Activated CD8-positive, alpha-beta memory T cell treated with anti-CD3 and anti-CD28 coated beads, Interleukin-2, amount 10 ng/mL, durations not matched to agents 7 days and 5 days (primary cell): ENCODE measurements at places on chromosomes 4 and X. TPM values are rescaled to one million over a fixed set of nuclear protein-coding genes. Genes with fewer than 3 reads are reported as not detected.

DNA sequence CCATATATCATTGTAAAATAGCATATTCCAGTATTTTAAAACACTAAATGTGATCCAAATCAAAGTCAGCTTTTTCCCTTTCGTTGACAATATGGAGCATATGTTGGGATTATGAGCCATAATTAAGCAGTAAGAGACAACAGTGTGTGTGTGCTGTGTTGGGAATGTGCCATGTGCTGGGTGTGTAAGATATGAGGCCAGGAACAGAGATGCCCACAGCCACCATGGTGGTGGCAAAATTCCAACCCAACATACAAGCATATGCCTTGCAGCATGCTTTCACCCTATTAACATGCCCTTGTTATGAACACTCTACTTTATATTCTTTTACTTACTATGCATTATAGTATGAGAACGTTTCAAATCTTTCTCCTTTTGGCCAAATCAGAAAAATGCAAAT is 1560.4 kb upstream of the TENM3 start:
- no peak overlapping the region for H3K4me3 ChIP-seq
- DNase-seq, result no peak
- no peak overlapping the region for H3K27ac ChIP-seq
- H3K4me1 ChIP-seq, result no peaks in the 10 kb centered on the region
- H3K27me3 ChIP-seq, result no peaks in the 10 kb centered on the region

GRCh38 chr4:54390670-54391069 is 161.6 kb downstream of the PDGFRA start:
- H3K27ac ChIP-seq, result no peak overlapping the region
- DNase-seq, result no peak
- no peak overlapping the region for H3K4me3 ChIP-seq
- H3K4me1 ChIP-seq, result no peaks in the 10 kb centered on the region
- H3K27me3 ChIP-seq, result no peaks in the 10 kb centered on the region

- H3K4me3 ChIP-seq, result no peak overlapping the region
- DNase-seq, result no peak
- peaks cover 3% of the 10 kb centered on the region for H3K27me3 ChIP-seq
- no peaks in the 10 kb centered on the region for H3K4me1 ChIP-seq
- no peak overlapping the region for H3K27ac ChIP-seq
Observed at GRCh38 chr4:158162631-158163030, 10.2 kb downstream of the GASK1B start.

GRCh38 chrX:153320555-153321184 is 897 bp downstream of the PNMA6F start:
- no peaks in the 10 kb centered on the region for H3K36me3 ChIP-seq
- H3K27me3 ChIP-seq, result peaks cover 31% of the 10 kb centered on the region
- H3K27ac ChIP-seq, result no peak overlapping the region
- H3K4me3 ChIP-seq, result no peak overlapping the region
- DNase-seq, result no peak

GRCh38 chr4:167702391-167702790 is 389.9 kb upstream of the ANXA10 start:
- no peak for DNase-seq
- no peak overlapping the region for H3K4me3 ChIP-seq
- H3K4me1 ChIP-seq, result no peaks in the 10 kb centered on the region
- no peaks in the 10 kb centered on the region for H3K36me3 ChIP-seq

- no peaks in the 10 kb centered on the region for H3K27me3 ChIP-seq
- DNase-seq, result peak; percentile 77
- peaks cover 16% of the 10 kb centered on the region for H3K36me3 ChIP-seq
Observed at GRCh38 chr4:51895816-51896408, 53.0 kb downstream of the DCUN1D4 start.

DNA sequence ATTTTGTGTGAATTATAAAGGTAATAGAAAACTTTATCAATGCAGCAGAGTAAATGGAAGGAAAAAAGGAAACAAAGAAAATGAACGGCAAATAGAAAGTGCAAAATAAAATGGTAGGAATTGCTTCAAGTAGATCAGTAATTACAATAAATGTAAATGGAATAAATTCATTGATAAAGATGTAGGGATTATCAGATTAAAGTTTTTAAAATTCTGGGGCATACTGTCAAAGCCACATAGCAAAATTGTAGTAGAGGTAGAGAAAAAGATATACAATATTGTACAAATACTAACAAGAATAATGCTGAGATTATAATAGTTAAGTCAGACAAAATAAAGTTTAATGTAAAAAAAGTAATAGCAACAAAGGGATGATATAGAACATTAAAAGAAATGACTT is 94.7 kb downstream of the SMIM20 start:
- no peak overlapping the region for H3K27ac ChIP-seq
- no peak overlapping the region for H3K4me3 ChIP-seq
- H3K27me3 ChIP-seq, result peaks cover 42% of the 10 kb centered on the region
- no peak for DNase-seq
- peaks cover 9% of the 10 kb centered on the region for H3K4me1 ChIP-seq
- peaks cover 11% of the 10 kb centered on the region for H3K36me3 ChIP-seq

DNA sequence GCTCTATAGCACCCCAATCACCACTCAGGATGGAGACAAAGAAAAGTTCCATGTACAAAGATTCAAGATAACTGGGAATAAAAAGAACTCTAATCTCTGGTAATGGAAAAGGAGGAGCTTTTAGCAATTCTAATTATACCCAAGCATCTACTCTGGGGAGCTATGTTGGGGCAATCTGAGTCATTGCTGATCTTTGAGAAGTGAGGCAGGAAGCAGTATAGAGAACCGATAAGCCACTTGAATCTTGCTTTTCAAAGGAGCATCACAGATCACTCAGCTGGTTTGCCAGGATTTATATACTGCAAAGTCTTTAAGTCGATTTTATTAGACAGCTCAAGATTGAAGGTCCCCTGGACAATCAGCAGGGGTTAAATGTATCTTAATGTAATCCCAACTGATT is 220.0 kb downstream of the ENOX2 start:
- no peaks in the 10 kb centered on the region for H3K27me3 ChIP-seq
- DNase-seq, result no peak
- H3K36me3 ChIP-seq, result peaks cover 19% of the 10 kb centered on the region
- no peak overlapping the region for H3K4me3 ChIP-seq
- H3K4me1 ChIP-seq, result no peaks in the 10 kb centered on the region
- H3K27ac ChIP-seq, result no peak overlapping the region

DNA sequence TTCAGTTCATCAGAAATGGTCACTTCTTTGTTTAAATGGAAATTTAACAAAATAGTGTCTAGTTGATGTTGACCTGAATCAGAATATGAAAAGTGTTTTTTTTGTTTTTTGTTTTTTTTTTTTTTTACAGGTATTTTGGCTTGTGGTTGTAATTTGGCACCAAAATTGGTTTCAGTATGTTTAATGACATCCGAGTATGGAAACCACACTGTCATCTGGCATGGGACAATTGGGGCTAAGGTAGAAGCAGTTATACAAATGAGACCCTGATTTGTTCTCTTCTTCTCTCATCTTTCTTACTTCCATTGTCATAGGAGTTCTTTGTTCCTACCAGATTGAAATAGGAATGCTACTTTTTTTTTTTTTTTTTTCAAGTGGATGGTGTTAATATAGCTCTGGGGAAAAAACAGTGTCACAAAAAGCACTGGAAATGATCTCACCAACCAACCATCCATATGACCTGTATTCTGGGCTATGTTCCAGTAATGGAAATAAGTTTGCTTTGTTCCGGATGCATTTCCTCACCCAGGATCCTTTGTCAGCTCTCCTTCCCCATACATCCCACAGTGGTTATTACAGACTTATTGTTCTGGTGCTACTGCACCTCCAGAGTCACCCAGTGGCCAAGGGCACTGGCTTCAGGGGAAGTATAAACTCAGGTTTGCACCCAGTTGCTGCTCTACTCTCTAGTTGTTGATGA is 95.8 kb downstream of the ATXN3L start:
- H3K27me3 ChIP-seq, result peaks cover 6% of the 10 kb centered on the region
- H3K4me3 ChIP-seq, result no peak overlapping the region
- peaks cover 14% of the 10 kb centered on the region for H3K4me1 ChIP-seq
- DNase-seq, result no peak

- no peaks in the 10 kb centered on the region for H3K36me3 ChIP-seq
- H3K27ac ChIP-seq, result no peak overlapping the region
Observed at GRCh38 chr4:38948551-38948950, 80.9 kb downstream of the FAM114A1 start.

DNA sequence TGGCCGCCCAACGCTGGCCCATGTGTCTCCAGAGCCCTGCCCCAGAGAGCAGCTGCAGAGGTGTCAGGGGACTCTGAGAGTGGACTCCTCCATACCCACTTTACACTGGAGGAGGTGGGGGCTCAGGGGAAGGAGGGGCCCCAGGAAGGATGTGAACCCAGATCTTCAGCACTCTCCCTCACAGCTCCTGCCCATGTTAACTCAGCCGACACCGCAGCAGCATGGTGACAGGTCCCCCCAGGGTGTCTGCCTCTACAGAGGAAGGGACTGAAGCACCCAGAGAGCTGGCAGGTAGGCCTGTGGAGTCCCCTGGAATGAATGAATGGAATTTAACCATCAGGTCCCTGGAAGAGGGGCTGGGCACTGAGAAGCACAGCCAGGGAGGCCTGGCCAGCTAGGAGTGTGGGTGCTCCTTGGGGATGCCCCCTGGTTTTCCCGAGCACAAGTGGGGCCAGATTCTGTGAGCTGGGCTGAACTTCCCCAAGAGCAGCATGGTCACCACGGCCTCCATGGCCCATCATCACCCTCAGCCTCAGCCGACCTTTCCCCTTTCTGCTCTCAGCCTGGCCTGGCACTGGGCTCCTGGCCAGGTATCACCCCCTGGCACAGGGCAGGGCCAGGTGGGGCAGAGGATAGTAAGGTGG is 21.9 kb downstream of the SH3BP2 start:
- H3K4me3 ChIP-seq, result peak overlapping the region; percentile 84
- H3K36me3 ChIP-seq, result peaks cover 26% of the 10 kb centered on the region
- no peaks in the 10 kb centered on the region for H3K27me3 ChIP-seq
- H3K4me1 ChIP-seq, result peaks cover 60% of the 10 kb centered on the region

DNA sequence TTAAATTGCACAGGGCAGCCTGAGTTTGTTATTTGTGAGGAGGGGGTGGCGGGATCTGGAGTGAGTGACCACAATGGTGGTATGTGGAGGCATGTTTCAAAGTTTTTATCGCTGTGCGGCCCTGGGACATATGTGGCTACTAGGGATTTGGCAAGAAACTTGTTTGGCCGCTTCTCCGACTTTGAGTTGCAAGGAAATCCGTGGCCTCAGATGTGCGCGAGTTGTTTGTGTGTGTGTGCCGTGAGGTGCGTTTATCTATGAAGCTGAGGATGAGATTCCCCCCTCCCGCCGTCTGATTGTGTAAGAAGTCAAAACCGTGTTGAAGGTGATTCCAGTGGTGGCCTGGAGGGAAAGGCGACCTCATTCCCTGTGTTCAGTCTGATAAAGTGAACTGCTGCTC is 1.4 kb downstream of the JADE3 start:
- peaks cover 50% of the 10 kb centered on the region for H3K27me3 ChIP-seq
- no peak for DNase-seq
- H3K36me3 ChIP-seq, result no peaks in the 10 kb centered on the region
- H3K4me3 ChIP-seq, result peak overlapping the region; percentile 73

OPHN1 gene
- total RNA-seq, result 0.09 TPM

NLGN3 gene
- 1.3 TPM for total RNA-seq

SLITRK4 gene
- not detected for total RNA-seq

XPNPEP2 gene
- total RNA-seq, result 1.0 TPM

TRAM1L1 gene
- not detected for total RNA-seq
